ENCODE measurements at places on chromosomes 4 and X. TPM values are rescaled to one million over a fixed set of nuclear protein-coding genes. Genes with fewer than 3 reads are reported as not detected.

PAGE1 gene
- not detected for total RNA-seq

FANCB gene
- 3.5 TPM for total RNA-seq

RXFP1 gene
- not detected for total RNA-seq

DCAF4L1 gene
- total RNA-seq, result 0.12 TPM

HSFX3 gene
- not detected for total RNA-seq

All from A549 treated with CORT108297 at 1 μM for 4 hours (cell line).